ENCODE measurements at places on chromosomes 2 and 18.

GRCh38 chr18:11674119-11674518, 14.9 kb upstream of the GNAL start:
- DNase-seq: no peak

DNA sequence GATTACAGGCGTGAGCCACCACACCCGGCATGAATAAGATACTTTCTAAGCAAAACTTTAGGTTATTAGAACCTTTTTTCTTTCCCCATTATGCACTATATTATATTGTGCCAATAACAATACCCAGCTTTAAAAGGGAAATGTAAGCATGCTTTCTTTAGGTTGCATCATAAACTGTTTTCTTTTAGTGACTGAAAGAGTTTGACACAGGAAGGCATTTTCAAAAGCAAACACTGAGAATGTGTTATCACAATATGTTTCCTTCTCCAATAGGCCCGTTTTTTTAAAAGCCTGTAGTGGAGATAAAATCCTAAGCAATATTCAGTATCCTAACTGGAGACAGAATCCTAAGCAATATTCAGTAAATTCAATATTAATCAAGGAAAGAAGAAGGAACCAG, 16.7 kb upstream of the EPB41L5 start:
- DNase-seq: peak; percentile 11

DNA sequence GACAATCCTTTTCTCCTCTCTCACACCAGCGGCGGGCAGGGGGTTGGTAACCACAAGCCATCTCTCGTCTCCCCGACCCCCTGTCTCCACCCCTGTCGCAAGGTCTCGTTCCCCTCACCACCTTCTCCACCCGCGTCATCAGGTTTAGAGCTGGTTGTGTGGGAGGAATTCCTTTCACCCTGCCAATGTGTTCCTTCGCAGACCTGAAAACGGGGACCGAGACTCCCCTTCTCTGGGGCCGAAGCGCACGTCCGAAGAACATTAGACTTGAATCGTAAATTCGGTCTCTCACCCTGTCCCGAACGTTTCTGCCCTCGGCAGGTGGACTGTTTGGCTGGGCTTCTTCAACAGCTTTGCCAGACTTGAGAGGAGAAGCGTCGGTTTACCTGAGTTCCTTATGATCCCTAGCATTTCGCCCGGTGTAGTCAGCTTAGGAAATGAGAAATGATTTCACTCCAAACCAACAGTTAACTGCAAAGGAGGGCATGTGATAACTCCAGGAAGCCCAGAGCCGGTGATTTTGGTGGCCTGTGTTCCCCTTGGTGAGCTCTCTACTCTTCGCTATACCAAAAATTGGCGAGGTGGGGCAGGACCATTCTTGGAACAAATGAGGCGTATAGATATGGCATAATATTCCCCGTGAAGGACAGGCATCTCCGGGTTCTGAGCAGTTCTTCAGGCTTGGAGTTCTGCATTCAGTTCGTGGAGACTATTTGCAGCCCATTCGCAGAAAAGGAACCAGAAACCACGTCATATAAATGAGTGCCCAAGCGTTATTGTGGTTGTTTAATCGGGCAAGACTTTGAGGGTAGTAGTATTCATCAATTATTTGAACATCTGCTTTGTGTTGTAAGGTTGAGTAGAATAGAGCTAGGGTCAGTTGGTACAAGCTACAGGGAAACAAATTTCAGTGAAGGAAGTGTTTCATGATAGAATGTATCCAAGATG, 694 bp downstream of the CFAP36 start:
- peak; percentile 13 for DNase-seq

DNA sequence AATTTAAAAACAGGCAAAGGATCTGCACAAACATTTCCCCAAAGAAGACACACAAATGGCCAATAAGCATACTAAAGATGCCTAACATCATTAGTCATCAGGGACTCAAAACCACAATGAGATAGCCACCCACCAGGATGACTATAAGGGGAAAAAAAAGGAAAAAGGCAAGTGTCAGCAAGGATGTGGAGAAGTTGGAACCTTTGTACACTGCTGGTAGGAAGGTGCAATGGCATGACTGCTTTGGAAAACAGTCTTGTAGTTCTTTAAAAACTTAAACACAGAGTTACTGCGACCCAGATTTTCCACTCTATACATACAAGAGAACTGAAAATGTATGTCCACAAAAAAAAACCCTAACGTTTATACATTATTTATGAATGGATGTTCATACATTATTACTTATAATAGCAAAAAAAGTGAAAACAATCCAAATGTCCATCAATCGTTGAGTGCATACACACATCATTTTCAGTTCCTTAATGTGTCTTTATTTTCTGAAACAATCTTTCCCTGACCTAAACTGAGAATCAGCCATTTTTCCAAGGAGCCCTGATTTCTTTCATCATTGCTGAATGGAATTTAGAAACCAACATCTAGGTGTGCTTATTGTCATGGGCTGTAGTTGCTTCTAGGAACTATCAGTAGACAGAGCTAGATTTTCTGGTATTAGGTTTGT, 64.7 kb upstream of the TLK1 start:
- peak; percentile 82 for DNase-seq

GRCh38 chr2:144376460-144376859, 143.5 kb downstream of the ZEB2 start:
- DNase-seq: no peak

DNA sequence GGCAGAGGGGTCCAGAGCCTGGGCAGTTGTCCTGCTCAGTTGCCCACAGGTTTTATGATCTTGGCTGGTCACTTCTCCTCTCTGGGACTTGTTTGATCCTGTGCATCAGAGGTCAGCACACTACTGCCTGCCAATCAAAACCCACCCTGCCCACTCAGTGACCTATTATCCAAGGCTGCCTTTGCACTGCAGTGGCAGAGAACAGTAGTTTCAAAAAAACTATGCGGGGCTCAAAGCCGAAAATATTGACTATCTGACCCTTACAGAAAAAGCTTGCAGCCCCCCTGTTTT, 218.2 kb downstream of the CYP26B1 start:
- no peak for DNase-seq

DNA sequence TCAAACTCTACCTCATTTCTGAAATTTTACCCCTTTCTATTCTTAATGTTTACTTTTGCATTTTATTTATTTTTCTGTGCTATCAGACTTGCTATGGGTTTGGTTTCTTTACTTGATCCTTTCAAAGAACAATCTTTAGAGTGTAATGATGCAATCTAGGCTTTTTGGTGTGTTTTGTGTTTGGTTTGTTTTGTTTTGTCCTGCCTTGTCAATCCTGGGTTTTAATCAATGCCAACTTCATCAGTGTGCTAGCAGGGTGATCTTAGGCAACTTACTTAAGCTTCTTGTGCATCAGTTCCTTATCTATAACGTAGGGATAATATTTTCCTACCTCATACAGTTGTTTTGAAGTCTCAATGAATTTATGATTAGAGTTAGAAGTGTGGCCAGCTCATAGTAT, 350.4 kb downstream of the NR4A2 start:
- no peak for DNase-seq

DNA sequence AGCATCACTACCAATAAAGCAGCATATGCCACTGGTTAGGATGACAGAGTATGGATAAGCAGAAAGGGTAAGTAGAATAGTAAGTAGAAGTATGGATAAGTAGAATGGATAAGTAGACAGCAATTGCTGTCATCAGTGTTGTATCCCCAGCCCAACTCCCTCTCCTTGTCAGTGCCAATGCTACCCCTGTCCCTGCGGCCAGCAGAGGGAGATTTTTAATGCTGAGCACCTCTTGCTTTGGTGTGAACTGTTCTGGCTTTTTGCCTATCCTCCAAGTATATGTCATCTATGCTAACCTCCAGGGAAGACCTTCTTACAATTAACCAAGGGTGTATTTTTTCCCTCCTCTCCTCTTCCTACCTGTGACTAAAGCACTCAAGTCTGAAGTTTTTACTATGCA, 136.7 kb upstream of the SPHKAP start:
- peak; percentile 17 for DNase-seq

DNA sequence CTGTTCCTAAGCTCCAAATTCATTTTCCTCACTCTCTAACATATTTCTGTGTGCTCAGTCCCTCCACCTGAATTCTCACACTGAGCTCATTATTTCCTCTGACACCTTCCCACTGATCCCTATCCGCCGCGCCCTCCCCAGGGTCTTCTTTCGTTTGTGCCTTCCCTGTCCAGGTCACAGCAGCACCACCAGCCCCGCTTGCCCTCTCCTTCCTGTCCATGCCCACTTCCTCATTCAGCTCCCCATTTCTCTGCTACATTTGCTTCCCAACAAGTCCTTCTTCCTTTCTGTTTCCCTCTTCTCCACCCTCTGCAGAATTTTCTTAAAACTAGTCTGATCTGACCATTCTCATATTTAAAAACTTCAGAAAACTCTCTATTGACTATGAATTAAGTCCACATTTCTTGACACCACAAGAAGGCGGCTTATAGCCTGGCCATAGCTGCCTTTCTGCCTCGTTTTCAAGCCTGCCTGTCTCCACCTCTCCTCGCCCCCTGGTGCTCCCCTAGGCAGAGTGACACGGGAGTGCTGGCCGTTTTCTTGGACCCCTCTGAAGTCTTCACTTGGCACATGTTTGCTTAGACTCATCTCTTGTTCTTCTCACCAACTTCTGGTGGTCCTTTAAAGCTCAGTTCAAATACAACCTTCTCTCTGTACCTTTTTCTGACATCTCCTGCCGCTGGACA, 138.7 kb upstream of the BOD1L2 start:
- DNase-seq: no peak

DNA sequence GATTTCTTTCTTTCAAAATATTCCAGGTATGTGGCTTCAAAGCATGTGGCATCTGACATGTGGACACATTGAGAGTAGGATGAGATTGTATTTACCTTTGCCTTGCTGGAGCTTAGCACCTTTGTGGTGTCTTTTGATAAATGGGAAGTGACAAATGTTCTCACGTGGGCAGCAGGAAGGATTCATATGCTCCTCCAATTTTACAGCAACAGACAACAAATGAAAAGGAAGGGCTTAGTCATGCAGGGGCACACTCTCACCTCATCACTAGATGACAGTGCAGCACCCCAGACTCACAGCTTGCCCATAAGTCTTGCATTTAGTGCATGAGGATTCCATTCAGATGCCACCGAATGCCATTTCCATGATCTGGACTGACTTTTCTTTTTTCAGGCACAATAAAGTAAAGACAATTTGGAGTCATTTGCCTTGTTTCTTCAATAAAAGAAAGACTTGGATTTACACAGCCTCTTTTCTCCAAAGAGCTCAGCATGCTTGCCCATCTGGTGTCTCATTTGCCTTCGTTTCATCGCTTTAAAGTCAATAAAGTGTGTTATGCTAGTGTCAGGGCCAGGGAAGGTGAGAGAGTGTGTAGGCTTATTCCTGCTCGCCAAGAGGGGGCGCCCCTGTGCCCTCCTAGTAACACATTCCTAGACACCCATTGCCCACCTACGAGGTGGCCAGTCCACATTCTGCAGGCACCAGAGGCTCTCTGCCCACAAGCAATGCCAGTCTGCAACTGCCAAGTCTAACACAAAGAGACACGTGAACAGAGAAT, 39.6 kb upstream of the DAPL1 start:
- DNase-seq: no peak

- no peak for DNase-seq
Observed at GRCh38 chr2:26668856-26669750, 23.4 kb upstream of the KCNK3 start.

DNA sequence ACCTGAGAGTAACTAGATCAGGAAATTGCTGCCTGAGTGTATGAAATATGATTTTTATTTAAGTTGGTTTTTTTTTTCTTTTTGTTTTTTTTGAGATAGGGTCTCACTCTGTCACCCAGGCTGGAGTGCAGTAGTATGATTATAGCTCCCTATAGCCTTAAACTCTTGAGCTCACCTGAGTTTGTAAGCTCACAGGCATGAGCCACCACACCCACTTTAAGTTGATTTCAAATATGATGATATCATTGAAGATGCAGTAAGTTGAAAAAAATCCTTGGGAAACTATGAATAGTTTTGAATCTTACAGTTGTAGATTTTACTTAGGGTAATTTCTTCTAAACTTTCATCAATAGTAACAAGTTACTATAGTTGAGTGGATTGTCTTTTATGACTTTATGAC, 234.7 kb downstream of the ZNF407 start:
- DNase-seq: no peak

DNA sequence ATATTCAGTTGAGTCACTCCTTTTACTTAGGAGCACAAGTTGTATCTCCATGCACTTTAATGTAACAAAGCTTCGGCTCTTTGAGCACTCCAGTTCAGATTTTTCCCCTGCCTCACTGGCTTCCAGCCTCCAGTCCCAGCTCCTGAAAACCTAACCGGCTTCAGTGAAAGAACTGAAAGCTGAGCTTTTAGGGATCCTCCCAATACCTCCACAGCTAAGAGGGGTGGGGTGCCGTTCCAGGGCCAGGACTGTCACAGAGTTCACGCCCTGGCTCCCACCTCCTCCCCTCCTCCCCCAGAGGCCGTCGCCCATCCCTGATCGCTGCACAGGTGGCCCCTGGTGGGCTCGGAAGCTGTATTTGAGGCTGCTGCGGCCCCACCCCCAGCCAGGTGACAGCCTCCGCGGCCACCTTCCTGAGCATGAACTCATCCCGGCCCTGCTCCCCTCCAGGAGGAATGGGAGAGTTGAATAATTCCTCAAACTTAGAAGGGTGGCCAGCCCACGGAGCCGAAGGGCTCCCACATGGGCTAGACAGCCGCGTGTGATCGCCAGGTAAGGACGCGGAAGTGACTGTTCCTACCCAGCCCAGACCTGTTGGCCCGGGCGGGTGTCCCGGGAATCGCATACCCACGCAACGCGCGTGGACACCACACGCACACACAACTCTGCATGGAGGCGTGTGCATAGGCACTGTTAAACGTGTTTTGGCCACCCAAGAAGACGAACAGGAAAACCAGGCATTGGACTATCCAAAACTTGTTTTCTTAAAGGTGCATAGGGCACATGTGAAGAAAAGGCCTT, 1.8 kb downstream of the MYO5B start:
- DNase-seq: no peak

GRCh38 chr2:191184457-191184856, 33.7 kb upstream of the STAT4 start:
- DNase-seq: no peak

GRCh38 chr18:58015065-58015780, 28.8 kb upstream of the NEDD4L start:
- DNase-seq: no peak

DNA sequence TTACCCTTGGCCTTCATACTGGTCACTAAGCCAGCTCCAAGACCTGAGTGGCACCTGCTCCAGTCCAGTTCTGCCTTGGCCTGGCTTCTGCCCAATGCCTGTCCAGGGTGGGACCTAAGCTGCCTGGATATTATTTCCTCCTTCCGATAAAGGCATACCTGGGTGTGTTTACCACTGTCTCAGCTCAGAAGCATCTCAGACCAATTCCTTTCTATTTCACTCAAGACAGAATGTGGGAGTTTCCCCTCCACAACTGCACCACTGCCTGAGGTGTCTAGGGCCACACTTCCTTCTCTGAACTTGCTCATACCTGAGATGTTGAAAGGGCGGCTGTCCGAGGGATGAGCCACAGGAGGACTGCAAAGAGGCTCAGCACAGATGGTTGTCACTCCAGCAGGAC, 18.4 kb upstream of the CAB39 start:
- DNase-seq: no peak
